ENCODE measurements at places on chromosomes 2 and 18.

DNA sequence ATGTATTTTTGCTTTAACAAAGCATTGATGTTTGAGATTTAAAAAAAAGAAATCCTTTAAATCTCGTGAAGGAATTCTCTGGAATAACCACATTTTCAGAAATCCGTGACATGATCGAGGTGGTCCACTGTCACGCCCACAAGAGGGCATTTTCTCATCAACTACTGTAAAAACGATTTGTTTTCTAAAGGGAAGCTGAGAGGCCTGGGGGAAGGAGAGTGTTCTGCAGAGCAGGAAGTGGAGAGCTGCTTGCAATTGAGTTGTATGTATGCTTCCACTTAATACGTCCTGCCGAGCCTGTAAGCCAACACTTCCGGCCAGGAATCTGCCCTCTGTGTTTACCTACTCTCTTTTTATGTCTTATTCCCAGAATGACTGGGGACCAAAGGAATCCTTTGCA is 19.4 kb downstream of the KLHL29 start:
- DNase-seq, result no peak

DNA sequence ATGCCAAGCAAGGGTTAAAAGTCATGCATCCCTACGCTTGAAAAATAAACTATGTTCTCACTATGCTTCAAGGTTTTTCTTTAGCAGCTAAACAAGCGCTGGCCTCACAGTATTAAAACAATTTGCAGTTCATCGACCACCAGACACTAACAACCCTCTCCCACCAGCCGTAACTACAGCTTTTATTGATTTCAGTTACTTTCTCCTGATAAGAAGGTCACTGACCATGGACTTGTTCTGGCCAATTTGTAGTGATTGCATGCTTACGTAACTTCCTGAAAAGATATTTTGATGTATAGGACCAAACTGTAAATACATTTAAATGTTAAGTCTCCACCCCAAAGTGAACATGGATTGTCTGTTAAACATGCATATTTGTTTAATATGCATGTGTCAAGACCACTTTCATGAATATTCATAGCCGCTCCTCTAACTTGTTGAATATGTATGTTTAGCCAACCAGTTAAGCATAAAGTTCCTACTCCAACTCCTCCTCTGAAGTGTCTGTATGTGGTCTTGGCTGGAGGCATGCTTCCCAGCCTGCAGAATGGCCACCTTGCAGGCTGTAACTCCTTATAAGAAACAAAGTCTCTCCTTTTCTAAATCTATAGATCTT is 1.7 kb upstream of the THOC1 start:
- no peak for DNase-seq

- no peak for DNase-seq
These were observed 31.6 kb downstream of the GBX2 start for GRCh38 chr2:236136538-236136937.

GRCh38 chr18:26462355-26462754 is 86.0 kb downstream of the KCTD1 start:
- DNase-seq, result no peak

- DNase-seq, result no peak
These were observed 33.4 kb upstream of the ZNF396 start for GRCh38 chr18:35410561-35410960.

- DNase-seq, result no peak
These were observed 31.9 kb upstream of the CREG2 start for GRCh38 chr2:101419096-101419663.

DNA sequence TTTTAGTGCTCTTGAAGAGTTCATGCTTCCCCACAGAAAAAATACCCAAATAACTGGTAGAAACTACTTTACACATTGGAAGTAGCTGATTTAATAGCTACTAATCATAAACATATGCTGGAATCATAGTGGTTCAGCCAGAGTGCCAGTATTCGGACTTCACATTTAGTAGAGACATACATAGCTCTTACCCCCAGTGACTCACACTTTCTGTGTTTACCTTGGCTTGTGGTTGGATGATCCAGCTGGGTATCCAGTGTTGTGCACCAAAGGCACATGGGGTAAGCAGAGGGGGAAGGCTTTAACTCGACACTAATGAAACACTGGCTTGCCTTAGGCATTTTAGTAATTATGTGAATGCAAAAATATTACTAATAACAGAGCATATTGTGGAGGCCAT is 18.1 kb downstream of the ARHGAP28 start:
- DNase-seq, result no peak

DNA sequence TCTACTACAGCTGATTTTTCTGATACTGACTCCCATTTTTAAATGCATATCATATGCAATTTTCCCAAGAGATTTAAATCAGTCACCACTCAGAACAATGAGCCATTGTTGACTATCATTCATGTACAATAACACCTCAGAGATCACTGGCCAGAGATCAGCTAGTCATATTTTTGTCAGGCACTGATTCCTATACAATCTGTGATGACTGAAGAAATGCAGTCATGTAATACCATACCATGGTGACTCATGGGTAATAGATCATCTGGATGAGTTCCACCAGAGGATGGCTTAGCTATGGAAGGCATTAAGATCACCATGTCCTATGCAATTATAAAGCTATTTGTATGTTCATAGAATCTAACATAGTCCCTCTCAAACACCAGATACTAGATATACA is 285.7 kb upstream of the DCC start:
- DNase-seq, result no peak

- DNase-seq, result no peak
These were observed 230.3 kb upstream of the RBBP8 start for GRCh38 chr18:22702806-22703205.

DNA sequence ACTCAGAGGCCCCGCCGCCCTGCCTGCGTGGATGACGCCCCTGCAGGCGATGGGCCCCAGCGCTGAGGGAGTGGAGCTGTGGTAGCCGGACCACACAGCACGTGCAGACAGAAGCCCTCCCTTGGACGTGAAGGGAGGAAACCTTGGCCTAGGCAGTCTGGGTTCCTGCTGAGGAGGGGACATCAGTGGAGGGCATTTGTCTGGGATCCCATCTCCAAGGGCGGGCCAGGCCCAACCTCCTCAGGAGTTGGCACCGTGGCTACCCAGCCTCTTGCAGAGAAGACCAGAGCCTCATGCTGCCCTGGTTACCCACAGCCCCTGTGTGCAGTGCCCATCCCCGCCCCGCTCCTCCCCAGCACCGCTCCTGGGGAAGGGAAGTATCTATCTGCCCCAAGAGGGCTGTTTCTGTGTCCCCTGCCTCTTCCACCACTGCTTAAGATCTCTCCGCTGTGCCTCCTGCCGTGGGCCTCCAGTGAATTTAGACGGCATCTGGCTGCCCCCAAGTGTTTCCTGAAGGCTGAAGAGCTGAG is 241.8 kb downstream of the KLHL29 start:
- no peak for DNase-seq

DNA sequence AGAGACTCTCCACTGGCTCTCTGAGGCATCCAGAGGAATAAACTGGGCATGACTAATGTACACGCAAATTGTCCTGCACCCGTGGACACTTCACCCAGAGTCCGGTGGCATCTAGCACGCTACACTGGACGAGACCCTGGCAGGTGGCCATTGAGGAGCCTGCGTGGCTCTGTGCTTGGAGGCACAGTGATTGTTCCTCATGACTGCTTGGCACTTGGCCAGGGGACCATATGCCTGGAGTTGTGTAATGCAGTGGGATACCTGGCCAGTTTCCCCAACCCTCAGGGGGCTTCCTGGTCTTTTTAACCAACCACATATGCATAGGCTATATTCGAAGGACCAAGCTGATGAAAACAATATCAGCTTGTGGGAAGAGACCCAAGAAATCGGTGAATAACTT is 66.6 kb downstream of the MTCL1 start:
- no peak for DNase-seq

- DNase-seq, result no peak
These were observed 169.0 kb upstream of the PKDCC start for GRCh38 chr2:41878716-41879234.

DNA sequence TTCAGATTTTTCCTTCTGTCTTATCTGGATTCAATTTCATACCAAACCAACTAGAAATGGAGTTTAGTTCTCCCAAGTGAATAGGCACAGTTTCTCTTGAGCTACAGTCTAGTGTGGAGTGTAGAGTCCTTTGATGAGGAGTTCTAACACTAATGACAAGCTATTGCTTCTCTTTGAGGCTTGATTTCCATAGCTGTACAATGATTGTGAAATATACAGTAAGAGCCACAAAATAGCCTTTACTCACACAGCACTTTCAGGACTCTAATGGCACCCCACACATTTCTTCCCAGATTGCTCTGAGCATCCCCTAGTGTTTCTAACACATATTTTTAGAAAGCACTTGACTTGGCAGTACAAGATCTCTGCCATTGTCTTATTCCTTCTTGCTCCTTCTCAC is 153.3 kb downstream of the LRRTM1 start:
- no peak for DNase-seq

GRCh38 chr2:98870516-98871158 is 65.4 kb downstream of the CRACDL start:
- peak; percentile 63 for DNase-seq
